Small intestine (tissue), 16 donors: ENCODE measurements at places on chromosomes 5 and 9.

- DNase-seq, result no peak
Measured at GRCh38 chr9:109579191-109579948, 81.3 kb upstream of the PTPN3 start.

DNA sequence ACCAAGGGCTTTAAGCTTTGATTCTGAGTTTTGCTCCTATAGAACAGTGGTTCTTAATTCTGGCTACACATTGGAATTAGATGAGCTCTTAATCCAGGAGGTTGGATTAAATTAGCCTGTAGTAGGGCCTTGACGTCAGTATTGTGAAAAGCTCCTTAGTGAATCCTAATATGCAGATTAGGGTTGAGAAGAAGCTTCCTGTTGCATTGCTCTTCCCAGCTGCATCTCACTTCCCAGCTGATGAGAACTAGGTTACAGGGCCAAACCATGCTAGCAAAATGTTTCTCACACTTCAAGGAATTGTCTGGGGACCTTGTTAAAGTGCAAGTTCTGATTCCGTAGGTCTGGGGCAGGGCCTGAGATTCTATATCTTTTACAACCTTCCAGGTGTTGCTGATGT, 300.0 kb downstream of the ZSWIM6 start:
- DNase-seq, result no peak

GRCh38 chr5:145942201-145942600, 5.8 kb downstream of the SH3RF2 start:
- DNase-seq, result peak; percentile 88

- DNase-seq, result no peak
Measured at GRCh38 chr9:20042128-20042711, 253.4 kb upstream of the SLC24A2 start.

- DNase-seq, result no peak
Measured at GRCh38 chr9:84062538-84062937, 81.9 kb downstream of the RMI1 start.

GRCh38 chr5:64451551-64451950, 54.3 kb upstream of the RGS7BP start:
- no peak for DNase-seq

- no peak for DNase-seq
Measured at GRCh38 chr9:34463098-34463900, 4.7 kb downstream of the DNAI1 start.

DNA sequence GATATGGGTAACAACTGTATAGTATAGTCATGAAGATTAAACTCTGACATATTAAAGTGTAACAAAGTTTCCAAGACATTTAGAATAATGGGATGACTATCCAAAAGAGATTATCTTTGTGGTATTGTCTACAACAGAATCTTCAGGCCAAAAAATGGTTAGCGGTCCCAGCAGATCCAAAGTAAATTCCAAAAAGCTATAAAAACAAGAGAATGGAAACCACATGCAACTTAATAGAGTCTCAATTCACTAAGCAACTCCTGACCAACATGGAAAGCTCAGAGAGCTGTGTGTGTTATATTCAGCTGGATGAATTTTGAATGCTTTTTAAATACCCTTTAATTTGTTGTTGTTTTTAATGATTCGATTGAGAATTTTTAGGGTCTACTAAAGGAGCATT, 688.2 kb downstream of the CETN3 start:
- DNase-seq, result no peak

DNA sequence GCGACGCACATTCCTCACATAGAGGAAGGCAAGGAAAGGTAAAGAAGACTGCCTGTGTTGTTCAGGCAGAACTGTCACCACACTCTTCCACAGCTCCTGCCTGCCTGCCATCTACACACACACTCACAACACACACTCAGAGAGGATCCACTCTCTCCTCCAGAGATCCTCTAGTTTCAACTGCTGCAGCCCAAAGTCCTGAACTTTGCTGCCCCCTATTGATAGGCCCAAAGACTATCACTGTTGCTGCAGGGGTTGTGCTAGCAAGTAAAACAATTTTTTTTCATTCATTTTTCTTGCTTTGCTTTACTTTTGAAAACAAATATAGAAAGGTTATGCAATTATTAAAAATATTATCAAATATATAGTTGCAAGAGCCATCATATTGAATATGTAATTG, 5.9 kb upstream of the CFAP90 start:
- DNase-seq, result no peak

DNA sequence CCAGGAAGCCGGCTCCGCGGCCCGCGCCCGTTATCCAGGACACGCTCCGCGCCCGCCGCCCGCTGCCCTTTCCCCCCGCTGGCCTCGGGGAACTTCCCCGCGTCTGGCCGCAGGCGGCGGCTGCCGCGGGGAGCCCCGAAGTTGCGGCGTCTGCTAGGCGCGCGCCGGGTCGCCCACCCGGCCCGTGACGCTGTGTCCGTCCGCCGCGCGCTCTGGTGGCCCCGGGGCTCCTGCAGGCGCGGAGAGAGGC, 621 bp upstream of the GCNT4 start:
- DNase-seq, result no peak

- no peak for DNase-seq
Measured at GRCh38 chr9:121285835-121286687, 18.1 kb downstream of the GSN start.

GRCh38 chr5:62574599-62574998, 4.0 kb upstream of the LRRC70 start:
- DNase-seq, result no peak

GRCh38 chr9:69093471-69094103, 58.0 kb downstream of the FXN start:
- DNase-seq, result peak; percentile 73

DNA sequence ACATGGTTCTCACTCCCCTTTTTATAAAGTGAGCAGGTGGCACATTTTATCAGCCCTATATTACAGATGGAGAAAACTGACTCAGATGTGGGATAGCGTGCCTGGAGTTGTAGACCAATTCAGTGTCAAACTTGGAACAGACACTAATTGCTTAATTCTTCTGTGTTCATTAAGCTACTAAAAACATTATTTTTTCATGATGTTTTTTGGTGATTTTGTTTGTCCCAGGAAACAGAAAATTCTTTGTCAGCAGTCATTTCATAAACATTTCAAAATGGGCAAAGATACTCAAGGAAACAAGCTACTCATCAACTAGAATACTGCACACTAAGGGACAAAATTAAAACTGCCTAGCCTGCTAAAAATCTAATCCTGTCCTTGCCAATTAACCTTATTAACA, 2.2 kb downstream of the ABHD17B start:
- DNase-seq, result no peak

- peak; percentile 49 for DNase-seq
Measured at GRCh38 chr9:107949061-107949460, 459.5 kb upstream of the KLF4 start.

DNA sequence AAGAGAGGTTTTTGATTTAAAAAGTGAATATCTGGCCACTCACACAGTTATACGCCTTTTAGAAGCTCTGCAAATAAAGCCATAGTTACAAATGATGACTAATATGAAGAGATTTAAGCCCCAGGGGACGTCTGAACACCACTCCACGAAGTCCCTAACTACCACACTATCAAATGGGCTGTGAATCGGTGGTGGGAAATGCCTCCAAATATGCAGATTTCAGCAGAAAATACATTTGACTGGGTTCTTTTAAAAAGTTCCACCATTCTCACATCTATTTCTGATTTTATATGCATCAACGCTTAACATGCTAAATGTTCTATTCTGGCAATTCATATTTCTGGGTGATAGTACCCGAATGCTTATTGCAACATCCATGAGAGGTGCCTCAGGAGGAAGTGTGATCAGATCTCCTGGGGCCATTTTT, 22.5 kb downstream of the TICAM2 start:
- no peak for DNase-seq

GRCh38 chr5:160155017-160155750, 35.9 kb upstream of the PWWP2A start:
- peak; percentile 89 for DNase-seq

- peak; percentile 42 for DNase-seq
Measured at GRCh38 chr5:174317256-174317894, 271.9 kb downstream of the NSG2 start.

DNA sequence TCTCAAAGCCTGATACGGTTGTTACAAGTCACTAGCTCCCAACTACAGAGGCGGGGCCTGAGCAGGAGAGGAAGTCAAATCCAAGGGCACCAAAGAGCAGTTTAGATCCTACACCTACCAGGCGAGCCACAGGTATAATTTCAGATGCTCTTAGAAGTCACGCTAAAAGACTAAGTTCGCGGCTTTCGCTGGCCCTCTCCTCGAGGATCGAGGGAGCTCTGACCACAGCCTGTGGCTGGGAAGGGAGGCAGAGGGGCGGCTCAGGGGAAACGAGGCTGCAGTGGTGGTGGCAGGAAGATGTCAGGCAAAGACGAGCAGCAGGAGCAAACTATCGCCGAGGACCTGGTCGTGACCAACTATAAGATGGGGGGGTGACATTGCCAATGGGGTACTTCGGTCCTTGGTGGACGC, 48.6 kb downstream of the SEMA4D start:
- DNase-seq, result no peak

GRCh38 chr5:36900283-36900682, 23.7 kb downstream of the NIPBL start:
- no peak for DNase-seq

GRCh38 chr5:135085133-135085935, 51.3 kb upstream of the PITX1 start:
- DNase-seq, result no peak

- no peak for DNase-seq
Measured at GRCh38 chr5:143582869-143583268, 179.4 kb upstream of the NR3C1 start.

DNA sequence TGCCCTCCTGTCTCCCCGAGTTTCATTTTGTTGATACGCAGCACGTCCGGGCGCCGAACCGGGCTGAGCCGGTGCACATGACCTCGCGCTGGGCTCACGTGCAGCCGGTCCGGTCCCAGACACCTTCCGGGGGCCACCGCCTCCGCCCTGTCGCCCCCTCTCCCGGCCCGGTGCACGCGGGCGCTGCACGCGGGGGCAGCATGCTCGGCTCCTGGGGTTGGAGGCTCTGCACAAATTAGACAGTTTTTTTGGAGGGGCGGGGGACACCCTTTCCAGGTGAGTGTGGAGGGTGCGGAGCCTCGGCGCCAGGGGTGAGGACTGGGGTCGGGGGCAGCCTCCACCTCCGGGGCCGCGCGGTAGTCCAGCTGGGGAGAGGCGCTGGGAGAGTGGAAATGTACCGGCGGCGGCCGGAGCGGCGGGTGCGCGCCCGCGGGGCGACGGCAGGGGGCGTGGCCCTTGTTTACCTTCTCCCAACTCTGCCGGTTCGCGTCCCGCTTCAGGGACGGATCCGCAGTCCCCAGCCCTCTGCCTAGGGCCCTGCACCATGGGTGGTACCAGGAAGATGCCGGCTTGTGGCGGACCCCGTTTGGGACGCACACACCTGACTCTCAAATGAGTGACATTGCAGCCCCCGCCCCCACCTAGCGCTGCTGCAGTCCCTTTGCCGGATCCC, 1.1 kb downstream of the JADE2 start:
- DNase-seq, result peak; percentile 68

DNA sequence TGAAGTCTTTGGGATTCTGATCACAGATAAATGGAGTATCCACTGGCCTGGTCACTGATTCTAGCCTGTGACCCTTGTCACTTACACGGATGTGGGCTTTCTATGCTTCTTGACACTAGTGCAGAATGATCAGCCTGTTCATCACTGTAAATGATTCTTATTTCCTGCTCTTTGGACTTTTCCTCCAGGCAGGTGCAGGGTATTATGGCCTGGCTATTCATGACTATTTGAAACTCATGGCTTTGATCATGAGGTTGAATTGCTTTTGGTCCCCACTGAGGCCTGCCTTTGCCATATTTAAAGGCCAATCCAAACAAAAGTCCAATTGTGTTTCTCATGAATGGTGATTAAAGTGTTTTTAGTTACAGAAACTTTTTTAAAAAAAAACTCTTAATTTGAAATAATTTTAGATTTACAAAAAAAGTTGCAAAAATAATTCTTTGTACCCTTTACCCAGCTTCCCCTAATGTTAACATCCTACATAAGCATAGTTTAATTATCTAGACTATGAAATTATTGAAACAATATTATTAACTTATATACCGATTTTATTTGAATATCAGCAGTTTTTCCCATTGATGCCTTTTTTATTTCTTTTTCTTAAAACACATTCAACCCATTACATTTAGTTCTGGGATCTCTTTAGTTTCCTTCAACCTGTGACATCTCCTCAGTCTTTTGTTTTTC, 68.1 kb downstream of the GALNT10 start:
- DNase-seq, result peak; percentile 82

- DNase-seq, result peak; percentile 46
Measured at GRCh38 chr9:117718085-117718484, 13.9 kb downstream of the TLR4 start.

GRCh38 chr9:134591573-134591981, 50.0 kb upstream of the COL5A1 start:
- DNase-seq, result no peak

GRCh38 chr9:28699632-28700031, 1126.4 kb upstream of the C9orf72 start:
- DNase-seq, result no peak

DNA sequence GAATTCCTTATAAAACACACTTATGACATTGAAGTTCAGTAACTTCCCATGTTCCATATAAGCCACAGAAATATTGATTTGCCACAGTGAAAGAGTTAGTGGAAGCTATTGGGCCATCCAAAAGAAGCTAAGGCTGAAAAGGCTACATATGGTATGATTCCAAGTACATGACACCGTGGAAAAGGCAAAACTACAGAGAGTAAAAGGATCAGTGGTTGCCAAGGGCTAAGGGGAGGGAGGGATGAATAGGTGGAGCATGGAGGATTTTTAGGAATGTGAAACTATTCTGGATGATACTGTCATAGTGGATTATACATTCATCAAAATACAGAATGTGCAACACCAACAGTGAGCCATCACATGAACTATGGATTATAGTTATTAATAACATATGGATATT, 109.7 kb downstream of the F2RL2 start:
- DNase-seq, result no peak

GRCh38 chr5:59791617-59792016, 101.9 kb downstream of the PDE4D start:
- DNase-seq, result no peak

GRCh38 chr5:61824396-61824795, 481.6 kb upstream of the KIF2A start:
- no peak for DNase-seq

- DNase-seq, result peak; percentile 58
Measured at GRCh38 chr9:132507670-132508469, 74.5 kb upstream of the BARHL1 start.

GRCh38 chr5:392431-392988, 50.5 kb upstream of the EXOC3 start:
- DNase-seq, result peak; percentile 33

DNA sequence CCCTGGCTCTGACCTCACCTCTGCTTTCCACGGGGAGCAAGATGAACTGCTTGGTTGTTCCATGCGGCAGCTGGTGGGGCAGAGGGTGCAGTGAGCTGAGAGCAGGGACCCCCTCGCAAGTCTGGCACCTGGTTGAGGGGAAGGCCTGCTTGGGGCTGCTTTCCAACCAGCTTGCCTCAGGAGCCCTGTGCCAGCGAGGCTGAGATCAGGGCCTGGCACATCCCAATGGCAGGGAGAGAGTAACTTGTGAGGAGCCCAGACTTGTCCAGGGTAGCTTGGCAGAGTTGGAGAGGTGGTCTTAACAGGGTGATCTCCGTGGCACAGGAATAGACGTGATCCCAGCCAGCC, 68.9 kb downstream of the IQGAP2 start:
- DNase-seq, result no peak
